ENCODE measurements at places on chromosomes 2 and 18.

DNA sequence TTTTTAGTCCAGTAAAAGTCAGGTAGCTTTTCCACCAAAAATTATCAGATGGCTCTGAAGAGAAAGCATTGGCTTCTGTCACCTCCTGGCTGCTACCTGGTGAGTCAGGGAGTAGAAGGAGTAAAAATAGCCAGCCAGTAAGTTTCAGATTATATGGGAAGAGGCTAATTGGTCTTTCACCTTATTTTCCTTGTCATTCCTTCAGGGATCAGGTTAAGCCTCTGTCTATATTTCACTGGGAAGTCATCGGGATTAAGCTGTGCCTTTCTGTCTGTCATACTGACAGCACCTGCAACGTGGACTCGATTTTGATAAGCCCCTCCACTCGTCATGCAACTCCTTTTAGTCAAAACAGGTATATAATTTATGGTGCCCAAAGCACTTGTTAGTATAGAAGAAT is 380.7 kb upstream of the CELF4 start:
- no peak overlapping the region for H3K27ac ChIP-seq
- H3K27me3 ChIP-seq = no peaks in the 10 kb centered on the region
- H3K4me3 ChIP-seq = no peak overlapping the region
- no peak for DNase-seq
- no peaks in the 10 kb centered on the region for H3K36me3 ChIP-seq
- no peaks in the 10 kb centered on the region for H3K4me1 ChIP-seq

GRCh38 chr2:127641846-127642507 is 4.0 kb upstream of the GPR17 start:
- no peaks in the 10 kb centered on the region for H3K36me3 ChIP-seq
- no peak overlapping the region for H3K27ac ChIP-seq
- H3K27me3 ChIP-seq = no peaks in the 10 kb centered on the region
- H3K4me3 ChIP-seq = no peak overlapping the region
- no peak for DNase-seq

GRCh38 chr18:62710417-62710816 is 4.9 kb upstream of the PHLPP1 start:
- no peak overlapping the region for H3K4me3 ChIP-seq
- no peaks in the 10 kb centered on the region for H3K4me1 ChIP-seq
- no peak overlapping the region for H3K27ac ChIP-seq
- H3K27me3 ChIP-seq = no peaks in the 10 kb centered on the region

DNA sequence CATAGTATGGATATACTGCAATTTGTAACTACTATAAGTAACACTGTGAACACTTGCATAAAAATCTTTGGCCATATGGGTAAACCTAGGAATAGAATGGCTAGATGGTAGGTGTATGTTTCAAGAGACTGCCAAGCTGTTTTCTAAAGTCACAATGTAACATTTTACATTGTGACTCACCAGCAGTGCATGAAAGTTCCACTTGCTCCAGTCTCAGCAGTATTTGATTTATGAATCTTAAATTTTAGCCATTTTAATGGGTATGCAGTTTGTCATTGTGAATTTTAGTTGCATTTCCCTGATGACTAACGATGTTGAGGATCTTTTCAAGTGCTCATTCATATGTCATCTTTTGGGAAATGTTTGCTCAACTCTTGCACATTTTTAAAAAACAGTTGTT is 86.1 kb downstream of the FARSB start:
- no peak overlapping the region for H3K27ac ChIP-seq
- no peaks in the 10 kb centered on the region for H3K27me3 ChIP-seq
- no peak overlapping the region for H3K4me3 ChIP-seq
- peaks cover 21% of the 10 kb centered on the region for H3K4me1 ChIP-seq

- H3K4me3 ChIP-seq = no peak overlapping the region
- no peaks in the 10 kb centered on the region for H3K36me3 ChIP-seq
- H3K4me1 ChIP-seq = no peaks in the 10 kb centered on the region
- no peak for DNase-seq
- no peak overlapping the region for H3K27ac ChIP-seq
These were observed 32.7 kb upstream of the AFTPH start for GRCh38 chr2:64491426-64491825.

DNA sequence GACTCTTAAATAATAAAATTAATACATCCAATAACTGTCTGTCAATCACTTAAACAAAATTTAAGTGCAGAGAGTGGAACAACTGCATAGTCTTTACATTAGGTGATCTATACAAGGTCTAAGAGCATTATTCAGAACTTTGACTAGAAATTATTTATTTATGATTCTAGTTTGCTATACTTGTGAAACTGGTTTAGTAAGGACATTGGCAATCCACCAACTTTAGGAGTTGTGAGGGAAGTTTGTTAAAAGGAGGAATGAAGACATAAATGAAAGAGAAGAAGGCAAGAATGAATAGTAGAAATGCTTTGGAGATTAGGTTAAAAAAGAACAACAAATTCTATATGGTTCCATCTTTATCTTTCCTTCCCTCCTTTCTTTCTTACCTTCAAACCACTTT is 217.5 kb downstream of the GPD2 start:
- H3K27me3 ChIP-seq = no peaks in the 10 kb centered on the region
- no peak overlapping the region for H3K4me3 ChIP-seq
- H3K4me1 ChIP-seq = peaks cover 11% of the 10 kb centered on the region
- no peaks in the 10 kb centered on the region for H3K36me3 ChIP-seq

DNA sequence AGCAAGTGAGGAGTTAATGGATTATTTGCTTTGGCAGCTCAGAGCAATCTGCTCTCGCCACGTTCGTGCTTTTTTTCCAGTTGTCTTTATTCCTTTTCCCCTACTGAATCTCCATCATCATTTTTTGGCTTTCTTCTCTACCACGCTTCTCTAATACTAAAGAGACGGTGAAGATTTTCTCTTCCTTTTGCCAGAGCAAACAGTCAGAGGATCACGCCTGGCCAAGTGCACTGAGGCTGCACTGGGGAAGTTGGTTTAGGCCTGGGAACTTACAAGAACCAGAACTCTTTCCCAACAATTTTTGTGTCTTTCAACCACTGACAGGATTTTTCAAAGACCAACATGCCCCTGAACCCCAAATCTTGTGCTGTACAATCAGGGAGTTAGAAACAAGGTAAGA is 172.3 kb downstream of the PID1 start:
- H3K4me3 ChIP-seq = no peak overlapping the region
- no peaks in the 10 kb centered on the region for H3K4me1 ChIP-seq
- no peaks in the 10 kb centered on the region for H3K27me3 ChIP-seq
- DNase-seq = no peak
- no peak overlapping the region for H3K27ac ChIP-seq
- no peaks in the 10 kb centered on the region for H3K36me3 ChIP-seq

GRCh38 chr2:224694502-224694901 is 21.7 kb downstream of the CCDC195 start:
- H3K4me3 ChIP-seq = no peak overlapping the region
- H3K27me3 ChIP-seq = no peaks in the 10 kb centered on the region
- DNase-seq = no peak
- H3K4me1 ChIP-seq = no peaks in the 10 kb centered on the region

- no peak overlapping the region for H3K4me3 ChIP-seq
- peaks cover 11% of the 10 kb centered on the region for H3K4me1 ChIP-seq
- H3K27ac ChIP-seq = peak overlapping the region; percentile 44
- no peaks in the 10 kb centered on the region for H3K27me3 ChIP-seq
These were observed 24.2 kb downstream of the STEAP3 start for GRCh38 chr2:119247844-119248271.
